PC-9 (cell line): ENCODE measurements at places on chromosomes 2 and 18. TPM values are rescaled to one million over a fixed set of nuclear protein-coding genes. Genes with fewer than 3 reads are reported as not detected.

DNA sequence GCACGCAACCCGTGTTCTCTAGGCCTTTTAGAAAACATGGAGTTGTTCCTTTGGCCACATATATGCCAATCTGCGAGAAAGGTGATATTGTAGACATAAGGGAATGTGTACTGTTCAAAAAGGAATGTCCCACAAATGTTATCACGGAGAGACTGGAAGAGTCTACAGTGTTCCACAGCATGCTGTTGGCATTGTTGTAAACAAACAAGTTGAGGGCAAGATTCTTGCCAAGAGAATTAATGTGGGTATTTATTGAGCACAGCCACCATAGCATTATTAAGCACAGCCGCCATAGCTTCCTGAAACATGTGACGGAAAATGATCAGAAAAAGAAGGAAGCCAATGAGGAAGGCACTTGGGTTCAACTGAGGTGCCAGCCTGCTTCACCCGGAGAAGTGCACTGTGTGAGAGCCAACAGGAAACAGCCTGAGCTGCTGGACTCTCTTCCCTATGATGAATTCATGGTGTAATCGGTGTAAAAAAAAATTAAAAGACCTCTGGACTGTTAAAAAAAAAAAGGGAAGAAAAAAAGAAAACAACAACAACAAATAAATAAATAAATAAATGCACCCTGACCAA, 29.0 kb upstream of the REL start:
- H3K27me3 ChIP-seq = no peaks in the 10 kb centered on the region
- H3K4me1 ChIP-seq = 0 out of 2 replicates have a peak, but pooled peaks cover 8% of the 10 kb centered on the region
- no peak for DNase-seq

Gene RAD51AP2
- total RNA-seq = not detected in 2 replicates

Gene LNPK
- 24.8 and 43.8 TPM in 2 replicates for total RNA-seq

GRCh38 chr2:195304310-195304709, 352.7 kb upstream of the SLC39A10 start:
- no peaks in the 10 kb centered on the region for H3K4me1 ChIP-seq
- no peaks in the 10 kb centered on the region for H3K36me3 ChIP-seq
- DNase-seq = no peak
- H3K4me3 ChIP-seq = no peak overlapping the region

DNA sequence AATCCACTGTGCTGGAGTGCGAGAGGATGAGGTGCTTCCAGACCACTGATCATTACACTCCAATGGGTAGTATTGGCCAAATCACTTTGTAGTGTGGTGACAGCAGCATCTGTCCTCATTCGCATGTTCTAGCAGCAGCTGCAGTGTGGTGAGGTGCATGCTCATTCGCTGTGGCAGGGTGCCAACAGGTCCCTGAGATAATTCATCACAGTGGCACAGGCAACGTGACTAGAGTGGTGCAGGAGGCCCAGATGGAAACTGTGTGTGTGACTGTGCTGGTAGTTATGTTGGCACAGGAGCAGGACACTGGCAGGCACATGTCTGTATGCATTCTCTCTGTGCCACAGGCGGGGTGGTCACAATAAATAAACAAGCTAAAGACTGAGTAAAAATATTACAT, 329.5 kb upstream of the SYT4 start:
- H3K27ac ChIP-seq = no peak overlapping the region
- no peaks in the 10 kb centered on the region for H3K27me3 ChIP-seq
- no peak for DNase-seq
- H3K4me1 ChIP-seq = no peaks in the 10 kb centered on the region

Gene POTEI
- not detected in 2 replicates for total RNA-seq

GRCh38 chr2:157169889-157170288, 87.6 kb upstream of the GALNT5 start:
- no peaks in the 10 kb centered on the region for H3K27me3 ChIP-seq
- no peak overlapping the region for H3K27ac ChIP-seq
- no peak overlapping the region for H3K4me3 ChIP-seq
- H3K36me3 ChIP-seq = no peaks in the 10 kb centered on the region

Gene ICA1L
- total RNA-seq = 0.20 TPM in 1 of 2 replicates, not detected in the other

Gene TCF23
- total RNA-seq = not detected in 2 replicates

Gene AFF3
- total RNA-seq = not detected in 2 replicates
